ENCODE measurements at places on chromosomes 11 and 22.
A peak's percentile ranks its signal among the peaks of the same experiment; 100 is the strongest.

DNA sequence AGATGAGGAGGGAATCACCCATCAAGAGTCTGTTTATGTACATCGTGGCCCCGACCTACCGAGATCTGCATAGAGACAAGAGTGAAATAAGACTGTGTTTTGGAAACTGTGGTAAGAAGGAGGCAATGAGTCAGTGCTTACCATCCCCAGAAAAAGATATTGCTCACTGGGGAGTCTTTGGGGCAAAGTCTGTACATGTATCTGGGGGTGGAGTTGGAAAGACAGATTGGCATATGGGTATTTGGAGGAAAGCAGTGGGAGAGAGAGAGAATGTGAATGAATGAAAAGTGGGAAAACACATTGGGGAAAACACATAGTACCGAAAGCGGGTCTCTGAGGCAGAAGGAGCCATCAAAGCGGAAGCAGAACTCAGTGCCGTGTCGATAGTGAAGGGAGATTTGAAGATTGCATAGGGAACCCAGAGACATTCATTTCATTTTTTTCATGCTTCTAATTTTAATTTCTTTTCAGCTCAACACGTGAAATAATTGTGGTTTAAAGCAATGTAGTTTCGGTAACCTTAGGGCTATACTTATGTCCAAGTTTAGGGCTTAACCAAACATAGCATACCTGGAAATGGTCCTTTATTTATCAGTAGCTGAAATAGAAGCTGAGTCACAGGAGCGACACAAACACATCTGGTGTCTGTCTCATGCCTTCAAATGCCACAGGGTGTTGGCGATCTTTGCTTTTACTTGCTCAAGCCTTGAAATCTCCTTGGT, 98.6 kb upstream of the CD44 start:
- DNase-seq, result no peak

- no peak for DNase-seq
These were observed 37.5 kb upstream of the NNMT start for GRCh38 chr11:114258696-114259095.

DNA sequence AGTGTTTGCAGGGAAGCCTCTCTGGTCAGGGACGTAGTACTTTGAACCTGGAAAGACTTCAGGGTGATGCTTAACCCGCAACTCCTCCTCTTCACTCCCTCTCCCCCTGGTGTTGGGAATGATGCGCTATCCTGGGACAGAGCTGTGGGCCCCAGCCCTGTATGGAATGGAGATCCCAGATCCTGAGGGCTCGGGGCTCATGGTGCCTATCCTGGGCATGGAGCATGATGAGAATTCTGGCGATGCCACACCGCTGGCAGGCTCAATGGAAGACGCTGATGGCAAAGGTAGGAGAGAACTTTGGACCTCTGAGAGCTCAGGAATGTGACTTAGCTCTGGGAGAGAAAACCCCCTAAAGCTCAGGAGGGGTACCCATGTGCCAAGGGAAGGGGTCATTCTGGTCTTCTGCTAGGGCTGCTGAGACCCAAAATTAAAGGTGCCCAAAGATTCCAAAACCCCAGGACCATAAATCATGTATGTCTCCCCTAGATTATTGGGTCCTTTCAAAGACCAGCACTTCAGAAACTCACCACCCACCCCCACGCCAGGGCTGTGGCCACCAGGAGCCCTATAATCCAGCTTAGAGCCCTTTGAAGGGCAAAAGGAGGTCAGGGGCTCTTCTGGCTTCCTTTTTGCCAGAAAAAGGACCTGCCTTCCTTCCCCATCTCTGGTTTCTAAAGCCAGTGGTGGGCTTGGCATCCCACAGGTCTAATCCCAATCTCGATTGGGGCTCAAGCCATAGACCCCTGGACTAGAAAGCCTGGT, 52.5 kb downstream of the BTG4 start:
- DNase-seq, result no peak

DNA sequence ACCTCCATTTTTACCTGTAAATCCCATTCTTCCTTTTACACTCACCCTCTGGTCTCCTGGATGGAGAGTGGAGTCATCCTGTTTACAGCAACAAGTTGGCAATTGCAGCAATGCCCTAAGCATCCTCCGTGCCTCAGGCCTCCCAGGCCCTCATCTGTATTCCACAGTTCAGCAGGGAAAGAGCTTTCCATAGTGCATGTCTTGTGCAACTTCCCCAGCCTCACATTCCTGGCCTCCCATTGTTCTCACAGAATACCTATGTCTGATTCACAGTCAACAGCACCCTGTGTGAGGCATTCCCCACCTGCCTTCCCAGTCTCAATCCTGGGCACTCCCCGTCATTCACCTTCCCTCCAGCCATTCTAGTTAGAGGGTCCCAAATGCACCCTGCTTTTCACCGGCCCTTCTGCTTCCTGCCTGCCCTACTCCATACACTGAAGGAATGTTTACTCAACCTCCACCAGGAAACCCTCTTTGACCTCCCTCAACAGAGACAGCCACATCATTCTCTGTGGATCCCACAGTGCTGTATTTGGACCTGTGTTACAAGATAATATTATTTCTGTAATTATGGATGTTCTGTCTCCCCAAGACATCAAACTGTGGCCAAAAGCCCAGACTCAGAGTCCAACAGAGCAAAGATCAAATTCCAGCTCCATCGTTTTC, 405.7 kb downstream of the BUD13 start:
- DNase-seq, result no peak

DNA sequence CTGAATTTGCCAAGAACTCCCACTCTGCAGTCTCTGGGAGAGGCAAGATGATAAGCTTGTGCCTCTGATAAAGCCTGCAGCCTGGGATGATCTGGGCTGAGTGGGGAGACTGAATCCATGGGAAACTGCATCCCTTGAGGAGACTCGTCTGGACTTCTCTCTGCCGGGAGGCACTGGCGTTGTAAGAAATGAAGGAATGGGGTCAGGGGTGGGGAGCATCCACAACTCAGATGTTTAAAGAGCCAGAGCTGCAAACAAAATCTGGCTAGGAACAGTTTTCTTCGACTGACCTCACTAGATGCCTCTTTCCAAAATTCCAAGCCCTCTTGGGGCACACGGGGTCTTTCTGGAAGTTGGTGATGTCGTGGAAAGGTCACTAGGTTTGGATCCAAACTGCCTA, 64.4 kb downstream of the SPON1 start:
- no peak for DNase-seq

GRCh38 chr22:50218996-50219727, 18.4 kb downstream of the SELENOO start:
- DNase-seq, result peak; percentile 40

DNA sequence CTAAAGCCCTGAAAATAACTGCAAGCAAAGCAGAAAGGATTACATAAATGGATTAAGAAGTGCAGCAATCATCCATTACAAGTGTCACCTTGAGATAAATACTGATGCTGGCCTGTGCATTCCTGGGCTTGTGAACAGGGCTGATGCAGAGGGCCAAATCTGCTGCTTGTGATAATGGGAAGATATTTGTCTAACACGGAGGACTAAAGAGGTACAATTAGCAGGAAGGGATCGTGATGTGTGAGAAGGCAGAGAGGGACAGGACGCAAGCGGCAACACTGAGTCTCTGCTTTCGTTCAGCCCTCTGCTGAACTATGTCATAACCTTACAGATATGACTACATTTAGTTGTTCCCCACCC, 107.7 kb upstream of the DDI1 start:
- DNase-seq, result no peak

GRCh38 chr11:27913650-27914049, 194.3 kb downstream of the KIF18A start:
- no peak for DNase-seq

- DNase-seq, result no peak
These were observed 27.6 kb downstream of the TENM4 start for GRCh38 chr11:79413268-79413667.

DNA sequence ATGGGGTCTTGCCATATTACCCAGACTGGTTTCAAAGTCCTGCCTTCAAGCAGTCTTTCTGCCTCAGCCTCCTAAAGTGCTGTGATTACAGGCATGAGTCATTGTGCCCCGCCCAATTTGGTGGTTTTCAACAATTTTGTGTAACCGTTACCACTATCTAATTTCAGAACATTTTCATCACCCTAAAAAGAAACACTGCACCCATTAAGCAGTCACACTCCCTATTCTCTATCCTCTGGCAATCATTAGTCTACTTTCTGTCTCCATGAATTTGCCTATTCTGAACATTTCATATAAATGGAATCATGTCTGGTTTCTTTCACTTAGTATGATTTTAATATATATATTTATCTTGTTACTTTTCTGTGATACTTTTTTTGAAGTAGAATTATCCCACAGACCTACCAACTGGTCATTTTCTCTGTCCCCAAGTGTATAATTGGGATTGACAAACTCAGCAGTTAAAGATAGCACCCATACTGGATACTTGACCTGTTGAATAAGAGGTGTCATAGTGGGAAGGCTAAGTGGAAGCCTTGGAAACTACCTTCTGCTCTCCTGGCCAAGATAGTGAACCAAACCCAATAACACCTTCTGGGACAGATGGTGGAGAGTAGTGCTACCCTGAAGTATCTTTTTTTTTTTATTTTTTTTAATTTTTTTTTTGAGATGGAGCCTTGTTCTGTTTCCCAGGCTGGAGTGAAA, 64.8 kb downstream of the STIM1 start:
- peak; percentile 46 for DNase-seq

All from DND-41 (cell line).